ENCODE measurements at places on chromosomes 16 and 17.

GRCh38 chr17:29163563-29163962 is 16.6 kb downstream of the MYO18A start:
- DNase-seq, result no peak

GRCh38 chr16:6377956-6378355 is 954.7 kb upstream of the RBFOX1 start:
- DNase-seq, result no peak

- no peak for DNase-seq
These were observed 202.1 kb downstream of the RBFOX1 start for GRCh38 chr16:7534749-7535148.

- DNase-seq, result no peak
These were observed 343.0 kb upstream of the DYNLRB2 start for GRCh38 chr16:80197741-80198201.

DNA sequence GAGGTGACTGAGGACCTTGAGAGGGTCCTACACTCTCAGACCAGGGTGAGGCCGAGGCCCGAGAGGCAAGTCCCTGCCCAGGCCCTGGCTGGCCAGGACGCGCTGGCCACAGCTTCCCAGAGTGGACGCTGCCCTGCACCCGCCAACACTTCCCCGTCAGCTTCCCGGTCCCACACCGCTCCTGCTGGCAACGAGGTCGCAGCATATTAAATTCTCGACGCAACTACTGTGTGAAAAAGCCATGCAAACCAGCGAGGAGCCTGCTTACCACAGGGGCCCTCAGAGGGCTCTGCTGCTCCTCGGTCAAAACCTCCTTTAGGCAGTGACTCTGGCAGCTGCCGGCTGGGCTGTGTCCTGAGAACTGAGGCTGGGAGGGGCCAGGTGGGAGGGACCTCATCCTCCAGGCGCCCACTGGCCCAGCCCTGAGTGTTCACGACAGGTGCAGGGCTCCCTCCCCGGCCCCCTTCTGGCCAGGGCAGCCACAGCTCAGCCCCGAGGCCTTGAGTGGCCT is 2.1 kb upstream of the TEX19 start:
- peak; percentile 40 for DNase-seq

DNA sequence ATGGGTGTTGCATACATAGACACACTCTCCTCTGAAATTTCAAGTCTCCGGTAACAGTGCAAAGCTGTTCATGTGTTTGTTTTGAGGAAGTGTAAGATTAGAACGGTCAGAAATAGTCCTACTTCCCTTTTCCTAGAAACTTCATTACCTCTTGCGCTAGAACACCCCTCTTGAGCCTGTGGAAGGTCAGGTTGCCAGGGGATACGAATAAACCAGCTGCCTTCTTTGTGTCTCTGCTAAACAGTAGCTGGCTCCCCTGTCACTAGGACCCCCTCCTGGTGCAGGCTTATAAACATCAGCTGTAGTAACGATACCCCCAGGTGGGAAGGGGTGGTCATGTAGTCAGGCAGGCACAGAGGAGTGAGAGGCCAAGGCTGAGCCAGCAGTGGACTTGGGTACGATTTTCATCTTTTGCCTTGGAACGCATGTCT is 113.4 kb upstream of the RCVRN start:
- peak; percentile 42 for DNase-seq

- DNase-seq, result no peak
These were observed 505.5 kb downstream of the NPIPA7 start for GRCh38 chr16:16884451-16884850.

DNA sequence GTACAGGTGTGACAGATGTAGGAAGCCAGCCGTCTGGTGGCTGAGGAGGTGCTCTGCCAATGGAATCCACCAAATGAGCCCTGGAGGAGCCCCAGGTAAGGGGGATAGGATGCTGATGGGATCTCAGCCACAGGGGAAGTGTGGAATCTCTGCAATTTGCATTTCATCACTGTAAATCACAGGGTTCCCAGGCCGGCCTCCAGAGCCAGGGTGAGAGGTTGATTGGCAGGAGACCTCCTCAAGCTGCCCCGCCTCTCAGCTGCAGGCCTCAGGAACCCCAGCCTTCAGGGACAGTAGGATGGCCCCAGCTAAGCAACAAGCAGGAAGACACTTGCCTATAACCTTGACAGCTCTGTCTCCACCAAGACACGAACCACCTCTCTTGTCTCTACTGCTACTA is 39.4 kb downstream of the RTN4RL1 start:
- DNase-seq, result no peak

GRCh38 chr17:77106874-77107358 is 33.9 kb upstream of the SEC14L1 start:
- DNase-seq, result peak; percentile 22

GRCh38 chr17:51165680-51166197 is 472 bp upstream of the NME2 start:
- peak; percentile 48 for DNase-seq

GRCh38 chr16:4796982-4797804 is 2.0 kb downstream of the SMIM22 start:
- DNase-seq, result no peak

- DNase-seq, result peak; percentile 95
These were observed 878 bp downstream of the HEXIM1 start for GRCh38 chr17:45149037-45149668.

- peak; percentile 42 for DNase-seq
These were observed 32.3 kb upstream of the CAPN15 start for GRCh38 chr16:495127-495748.

DNA sequence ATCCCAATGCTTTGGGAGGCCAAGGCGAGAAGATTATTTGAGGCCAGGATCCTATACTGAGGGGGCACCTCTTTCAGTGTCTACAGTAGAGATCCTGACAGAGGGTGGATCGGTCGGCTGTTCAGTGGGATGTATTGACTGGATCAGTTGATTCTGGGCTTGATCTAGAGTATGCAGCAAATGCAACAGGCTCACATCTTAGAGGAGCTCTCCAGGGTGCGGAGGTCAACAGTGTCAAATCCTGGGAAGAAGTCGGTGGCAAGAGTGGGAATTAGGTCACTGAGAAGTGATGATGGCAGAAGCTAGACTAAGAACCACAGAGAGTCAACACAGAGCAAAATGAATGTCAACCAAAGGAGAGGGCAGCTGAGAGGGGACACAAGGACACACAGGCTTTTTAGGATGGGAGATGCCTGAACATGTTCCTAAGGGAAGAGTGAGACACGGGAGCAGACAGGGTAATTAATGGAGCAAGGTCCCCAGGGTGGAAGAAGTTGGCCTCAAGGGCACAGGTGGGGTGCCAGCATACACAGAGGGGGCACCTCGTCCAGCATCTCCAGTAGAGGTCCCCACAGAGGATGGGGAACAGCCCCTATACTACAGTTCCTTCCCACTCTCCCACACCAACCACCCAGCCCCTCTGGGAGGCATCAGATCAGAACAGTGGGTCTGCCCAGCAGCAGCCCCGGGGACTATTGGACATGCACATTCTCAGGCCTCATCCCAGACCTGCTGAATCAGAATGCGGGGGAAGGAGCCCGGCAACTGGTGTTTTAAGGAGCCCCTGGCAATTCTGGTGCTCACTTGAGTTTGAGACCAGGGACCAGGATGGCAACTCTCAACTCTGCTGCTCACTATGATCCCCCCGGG is 10.0 kb upstream of the CYTH1 start:
- DNase-seq, result no peak

DNA sequence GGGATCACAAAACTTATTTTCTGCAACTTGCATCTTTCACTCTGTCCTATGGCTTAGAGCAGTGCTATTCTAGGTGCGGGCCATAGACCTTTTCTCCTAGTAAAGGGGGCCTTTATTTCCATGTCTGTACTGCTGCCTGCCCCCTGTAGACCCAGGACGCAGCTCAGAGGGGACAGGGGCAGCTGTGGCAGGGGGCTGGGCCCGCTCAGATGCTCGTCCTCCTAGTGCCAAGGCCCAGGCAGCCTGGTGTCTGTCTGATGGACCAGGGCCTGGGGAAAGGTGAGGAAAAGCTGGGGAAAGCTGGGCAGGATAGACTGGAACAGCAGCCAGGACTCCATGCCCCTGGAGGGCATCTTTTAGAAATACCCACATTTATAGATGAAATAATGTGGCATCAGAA is 25.6 kb downstream of the VAC14 start:
- DNase-seq, result no peak

GRCh38 chr17:59372138-59372751 is 40.8 kb downstream of the YPEL2 start:
- DNase-seq, result no peak

DNA sequence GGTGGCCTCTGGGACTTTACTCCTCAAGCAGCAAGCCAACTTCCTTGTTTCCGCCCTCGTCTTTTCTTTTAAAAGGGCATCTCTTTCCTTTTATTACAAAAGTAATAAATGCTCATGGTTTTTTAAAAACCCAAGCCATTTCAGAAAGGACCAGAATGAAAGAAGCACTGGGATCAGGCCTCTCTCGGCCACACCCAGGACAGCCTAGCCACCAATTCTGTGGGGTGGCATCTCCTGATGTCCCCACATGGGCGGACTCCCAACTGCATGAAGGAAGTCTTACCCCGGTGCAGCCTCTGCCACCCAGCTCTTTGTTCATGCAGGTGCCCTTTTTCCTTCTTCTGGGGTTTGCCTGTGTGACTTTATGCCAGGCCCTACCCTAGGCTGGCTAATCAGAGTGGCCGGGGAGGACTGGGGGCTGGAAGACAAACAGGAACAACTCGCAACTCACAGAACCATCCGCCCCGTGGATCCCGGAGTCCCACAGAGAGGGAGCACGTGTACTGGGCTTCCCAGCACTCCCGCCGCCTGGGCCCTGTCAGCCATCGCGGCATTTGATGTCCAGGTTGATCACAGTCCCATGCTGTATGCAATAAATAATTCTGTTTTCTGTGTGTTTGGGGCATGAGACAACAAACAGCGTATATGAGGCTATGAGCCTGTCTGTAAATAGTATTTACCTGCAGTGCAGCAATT is 2.6 kb upstream of the RASD1 start:
- DNase-seq, result no peak

GRCh38 chr16:6035161-6035560 is 937.6 kb upstream of the EEF2KMT start:
- no peak for DNase-seq

GRCh38 chr16:81715358-81716196 is 63.5 kb upstream of the PLCG2 start:
- DNase-seq, result no peak

GRCh38 chr17:2289878-2290478 is 13.6 kb downstream of the SMG6 start:
- no peak for DNase-seq

DNA sequence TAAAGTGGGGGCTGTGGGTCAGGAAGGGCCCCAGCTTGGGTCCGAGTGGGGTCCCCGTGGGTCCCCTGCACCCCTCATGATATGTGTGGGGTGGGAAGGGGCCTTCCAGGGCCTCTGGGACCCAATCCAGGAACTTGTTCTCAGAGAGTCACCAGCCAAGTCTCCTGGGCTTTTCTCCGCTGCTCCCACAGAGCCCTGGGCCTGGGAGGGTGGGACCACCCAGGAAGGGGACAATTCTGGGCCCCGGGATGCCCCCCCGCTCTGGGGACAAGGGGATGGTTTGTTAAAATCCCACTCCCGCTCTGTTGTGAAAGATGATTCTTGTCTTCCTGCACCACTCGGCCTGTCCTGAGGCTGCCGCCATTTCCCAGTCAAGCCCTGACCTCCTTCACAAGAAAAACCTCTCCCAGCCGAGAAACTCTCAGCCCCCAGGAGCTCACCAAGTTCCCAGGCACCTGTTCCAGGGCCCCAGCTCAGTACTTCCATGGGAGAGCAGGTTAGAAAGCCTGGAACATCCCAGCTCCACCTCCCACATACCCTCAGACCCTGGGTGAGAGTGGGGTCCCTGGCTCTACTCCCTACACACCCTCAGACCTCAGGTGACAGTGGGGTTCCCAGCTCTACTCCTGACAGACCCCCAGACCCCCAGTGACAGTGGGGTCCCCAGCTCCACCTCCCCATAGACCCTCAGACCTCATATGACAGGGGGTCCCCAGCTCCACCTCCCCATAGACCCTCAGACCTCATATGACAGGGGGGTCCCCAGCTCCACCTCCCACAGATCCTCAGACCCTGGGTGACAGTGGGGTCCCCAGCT is 75.1 kb downstream of the METRNL start:
- DNase-seq, result no peak

DNA sequence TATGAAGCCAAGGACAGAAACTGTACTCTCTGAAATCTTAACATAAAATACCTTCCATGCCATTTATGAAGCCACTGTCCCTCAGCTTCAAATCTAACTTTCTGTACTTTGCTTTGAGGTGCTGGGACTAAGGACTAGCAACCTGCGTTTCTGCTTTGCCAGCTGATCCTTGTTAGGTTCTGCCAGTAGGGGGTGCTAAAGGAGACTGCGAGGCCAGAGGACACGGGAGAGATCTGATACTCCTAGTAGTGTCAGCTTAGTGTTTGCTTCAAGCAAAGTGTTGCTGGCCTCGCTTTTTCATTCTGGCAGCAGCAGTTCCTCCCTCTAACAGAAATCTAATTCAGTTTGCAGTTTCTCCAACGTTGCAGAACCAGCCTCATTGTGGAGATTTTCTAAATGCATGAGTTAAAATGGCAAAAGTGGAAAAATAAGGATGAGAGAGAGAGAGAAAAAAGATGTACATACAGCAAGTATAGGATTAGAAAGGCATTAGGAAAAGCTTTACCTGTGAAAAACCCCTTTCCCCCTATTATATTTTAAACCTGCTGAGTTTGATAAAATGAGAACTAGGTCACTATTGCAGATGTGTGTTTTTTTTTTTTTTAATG is 297.5 kb downstream of the CA10 start:
- peak; percentile 83 for DNase-seq

DNA sequence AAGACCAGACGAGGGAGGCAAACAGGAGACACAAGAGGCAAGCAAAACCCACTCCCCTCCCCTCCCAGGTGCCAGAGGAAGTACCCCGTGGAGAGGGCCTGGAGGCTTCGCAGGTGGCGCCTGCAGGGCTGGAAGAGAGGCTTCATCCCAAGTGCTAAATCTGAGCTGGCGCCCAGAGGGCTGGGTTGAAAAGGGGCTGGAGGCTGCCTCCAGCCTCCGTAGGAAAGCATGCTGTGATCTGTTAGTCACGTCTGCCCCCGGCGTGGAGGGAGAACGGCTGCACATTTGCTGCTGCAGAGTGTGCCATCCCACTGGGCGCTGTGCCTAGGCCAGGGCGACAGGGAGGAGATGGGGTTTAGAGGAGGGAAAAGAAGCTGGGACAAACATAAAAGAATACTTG is 16.9 kb downstream of the RPH3AL start:
- peak; percentile 47 for DNase-seq

GRCh38 chr16:2213817-2214718 is 572 bp downstream of the PGP start:
- DNase-seq, result peak; percentile 51

DNA sequence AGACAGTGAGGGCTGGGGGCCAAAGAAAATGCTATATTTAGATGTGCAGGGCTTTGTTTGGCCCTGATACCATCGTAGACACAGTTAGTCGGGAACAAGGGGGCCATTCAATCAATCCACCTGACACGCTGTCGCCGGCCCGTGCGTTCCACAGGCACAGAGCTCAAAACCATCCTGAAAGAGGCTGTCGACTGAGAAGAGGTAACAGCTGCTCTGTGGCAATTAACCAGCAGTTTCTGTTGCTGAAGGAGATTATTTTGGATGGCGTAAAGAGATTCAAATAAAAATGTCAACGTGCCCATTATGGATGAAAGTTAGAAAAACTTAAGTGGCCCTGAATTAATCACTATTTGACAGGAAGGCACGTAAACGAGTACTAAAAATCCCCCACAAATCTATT is 276.2 kb upstream of the IRX5 start:
- DNase-seq, result peak; percentile 59

- no peak for DNase-seq
These were observed 9.0 kb downstream of the VMP1 start for GRCh38 chr17:59716427-59716826.

Measured in neural progenitor cell (in vitro differentiated cells).